ENCODE measurements at places on chromosomes 1 and 21.
A peak's percentile ranks its signal among the peaks of the same experiment; 100 is the strongest.

DNA sequence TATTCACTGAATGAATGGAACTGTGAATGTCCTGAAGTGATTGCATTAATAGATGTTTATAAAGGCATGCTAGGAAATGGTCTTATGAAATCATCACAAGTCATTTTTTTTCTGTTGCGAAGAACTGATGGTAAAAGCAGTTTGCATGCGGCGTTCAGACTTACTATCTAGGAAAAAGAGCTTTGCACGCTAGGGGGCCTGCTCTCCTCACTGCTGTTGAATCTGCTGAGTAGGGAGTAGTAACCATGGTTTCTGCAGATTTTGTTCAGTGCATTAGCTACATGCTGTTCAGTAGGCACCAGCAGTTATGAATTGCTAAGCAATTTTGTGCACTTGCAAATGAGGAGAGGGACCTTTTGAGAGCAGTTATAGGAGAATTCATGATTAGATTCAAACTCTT, 57.9 kb downstream of the CENPF start:
- DNase-seq: no peak

- DNase-seq: no peak
These were observed 11.9 kb upstream of the DUSP10 start for GRCh38 chr1:221753828-221754188.

DNA sequence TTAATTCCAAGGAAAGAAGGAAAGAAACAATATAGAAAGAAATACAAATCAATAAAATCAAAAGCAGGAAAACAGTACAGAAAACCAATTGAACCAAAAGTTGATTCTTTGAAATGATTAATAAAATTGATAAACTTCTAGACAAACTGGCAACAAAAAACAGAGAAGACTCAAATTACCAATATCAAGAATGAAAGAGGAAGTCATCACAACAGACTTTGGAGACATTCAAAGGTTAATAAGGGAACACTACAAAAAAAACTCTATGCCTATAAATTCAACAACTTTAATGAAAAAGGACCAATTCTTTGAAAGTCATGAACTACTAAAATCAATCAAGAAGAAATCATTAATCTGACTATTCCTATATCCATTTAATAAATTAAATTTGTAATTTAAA, 329.3 kb upstream of the NR5A2 start:
- no peak for DNase-seq

DNA sequence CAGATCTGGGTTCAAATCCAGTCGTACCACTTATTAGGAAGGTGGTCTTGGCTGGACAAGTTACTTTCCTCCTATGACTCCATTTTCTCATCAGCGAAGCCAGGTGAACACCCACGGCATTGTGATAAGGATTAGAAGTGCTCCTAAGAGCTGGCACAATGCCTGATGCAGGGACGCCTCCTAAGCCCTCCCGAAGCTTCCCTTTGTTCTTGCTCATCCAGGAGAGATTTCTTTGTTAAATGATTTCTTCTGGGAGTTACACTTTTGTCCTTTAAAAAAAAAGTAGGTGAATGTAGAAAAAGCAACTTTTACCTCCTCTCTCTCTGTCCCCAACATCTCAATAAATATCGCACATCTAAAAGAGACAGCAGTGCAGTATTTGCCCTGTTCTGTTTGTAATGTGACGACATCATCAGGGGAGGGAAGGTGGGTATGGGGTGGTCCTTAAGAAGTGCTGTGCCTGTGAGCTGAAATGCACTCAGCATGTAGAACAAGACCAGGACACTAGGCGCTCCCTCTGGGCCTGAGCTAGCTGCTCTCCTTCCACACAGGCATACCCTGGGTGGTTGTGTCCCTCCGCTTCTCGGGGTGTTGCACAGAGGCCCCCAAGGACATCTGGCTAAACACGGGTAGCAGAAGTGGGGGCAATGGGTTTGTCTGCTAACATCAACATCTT, 43.9 kb downstream of the SUSD4 start:
- DNase-seq: no peak

- no peak for DNase-seq
These were observed 28.4 kb downstream of the DISP3 start for GRCh38 chr1:11507309-11507708.

DNA sequence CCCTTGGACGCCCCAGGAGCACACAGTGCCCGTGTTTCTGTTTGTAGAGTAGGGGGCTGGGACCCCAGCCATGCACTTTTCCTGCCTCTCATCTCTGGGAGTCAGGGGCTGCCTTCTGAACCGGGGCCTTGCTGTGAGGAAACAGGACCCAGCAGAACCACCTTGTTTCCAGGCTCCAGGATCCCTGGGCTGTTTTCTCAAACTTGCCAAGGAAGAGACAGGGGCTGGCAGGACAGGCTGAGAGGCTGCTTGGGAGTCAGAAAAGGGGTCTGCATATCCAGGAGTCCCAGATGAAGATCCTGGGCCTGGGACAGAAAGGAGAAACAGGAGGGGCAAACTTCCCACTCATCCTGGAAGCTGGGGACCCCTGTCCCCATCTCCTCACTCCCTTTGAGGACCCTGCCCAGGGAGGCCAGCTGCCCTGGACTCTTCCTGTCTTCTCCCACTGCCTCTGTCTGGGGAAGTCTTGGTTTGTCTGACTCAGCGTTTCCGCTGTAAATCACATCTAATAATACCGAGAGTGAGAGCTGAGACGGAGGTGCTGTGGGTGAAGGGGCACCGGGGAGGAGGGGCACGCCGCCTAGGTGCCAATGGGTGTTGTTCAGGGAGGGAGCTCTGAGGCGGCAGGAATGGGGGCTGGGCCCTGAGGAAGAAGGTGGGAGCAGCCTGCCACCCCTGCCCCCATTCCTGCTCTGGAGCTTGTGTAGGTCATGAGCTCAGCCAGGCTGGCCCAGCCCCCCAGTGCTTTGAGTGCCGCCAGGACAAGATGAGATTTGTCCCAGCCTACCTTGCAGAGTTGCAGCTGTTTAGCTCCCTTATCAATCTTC, 16.7 kb downstream of the POU3F1 start:
- DNase-seq: no peak

GRCh38 chr1:107018445-107018844, 38.0 kb upstream of the PRMT6 start:
- DNase-seq: no peak

DNA sequence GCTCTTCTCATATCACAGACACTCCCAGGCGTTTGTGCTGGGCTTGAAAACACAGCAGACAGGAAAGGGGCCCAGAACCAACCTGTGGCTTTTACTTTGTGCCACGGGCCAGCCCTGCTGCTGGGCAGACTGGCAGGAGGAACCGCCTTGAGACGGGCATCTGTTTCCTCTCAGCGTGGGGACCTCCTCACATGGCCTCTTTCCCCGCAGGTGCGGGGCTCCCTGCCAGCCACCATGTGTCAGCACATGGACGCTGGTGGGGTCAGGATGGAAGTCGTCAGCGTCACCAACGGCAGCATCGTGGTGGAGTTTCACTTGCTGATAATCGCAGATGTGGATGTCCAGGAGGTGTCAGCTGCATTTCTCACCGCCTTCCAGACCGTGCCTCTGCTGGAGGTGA, 47.8 kb downstream of the UMODL1 start:
- DNase-seq: no peak

- no peak for DNase-seq
These were observed 185.0 kb downstream of the PCP4 start for GRCh38 chr21:40052276-40052675.

DNA sequence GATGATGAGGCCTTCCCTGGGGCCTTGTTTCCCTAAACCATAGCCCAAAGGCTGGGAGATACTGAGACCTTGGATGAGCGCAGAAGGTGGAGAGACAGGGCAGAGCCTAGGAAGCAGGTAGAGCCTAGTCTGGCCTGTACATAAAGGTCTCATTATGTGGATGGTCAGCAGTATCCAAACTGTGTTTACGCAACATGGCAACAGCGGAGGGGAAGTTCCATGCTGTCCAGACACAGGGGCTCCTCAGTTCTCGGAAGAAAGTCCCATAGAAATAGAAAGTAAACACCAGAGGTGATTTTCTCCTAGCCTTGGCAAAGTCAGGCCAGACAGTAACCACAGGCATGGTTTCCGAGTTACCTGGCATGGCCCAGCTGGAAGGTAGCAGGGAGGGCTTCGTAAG, 42.1 kb upstream of the MPZL1 start:
- DNase-seq: no peak

DNA sequence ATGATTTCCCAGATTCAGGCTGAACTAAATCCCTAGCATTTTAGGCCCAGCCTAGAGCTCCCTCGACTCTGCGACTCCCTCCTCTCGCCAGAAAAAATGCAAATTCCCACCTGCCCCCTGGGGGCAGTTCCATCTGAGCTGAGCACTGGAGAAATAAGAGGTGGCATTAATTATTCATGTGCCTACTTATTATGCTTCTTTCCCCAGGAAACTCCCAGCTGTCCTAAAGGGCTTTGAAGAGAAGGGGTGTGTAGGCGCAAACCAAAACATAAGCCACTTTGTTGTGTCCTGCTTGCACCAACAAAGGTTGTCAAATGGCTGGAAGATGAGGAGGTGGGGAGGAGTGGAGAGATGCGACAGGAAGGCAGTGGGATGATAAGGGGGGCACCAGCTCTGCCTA, 41.4 kb upstream of the GOLT1A start:
- no peak for DNase-seq

- no peak for DNase-seq
These were observed 65.3 kb downstream of the LAMC2 start for GRCh38 chr1:183251101-183251958.

GRCh38 chr1:91700771-91701471, 185.0 kb downstream of the TGFBR3 start:
- DNase-seq: no peak

- no peak for DNase-seq
These were observed 12.6 kb downstream of the PIGP start for GRCh38 chr21:37060296-37060695.

- DNase-seq: no peak
These were observed 181.6 kb downstream of the ZNF326 start for GRCh38 chr1:90176530-90176929.

DNA sequence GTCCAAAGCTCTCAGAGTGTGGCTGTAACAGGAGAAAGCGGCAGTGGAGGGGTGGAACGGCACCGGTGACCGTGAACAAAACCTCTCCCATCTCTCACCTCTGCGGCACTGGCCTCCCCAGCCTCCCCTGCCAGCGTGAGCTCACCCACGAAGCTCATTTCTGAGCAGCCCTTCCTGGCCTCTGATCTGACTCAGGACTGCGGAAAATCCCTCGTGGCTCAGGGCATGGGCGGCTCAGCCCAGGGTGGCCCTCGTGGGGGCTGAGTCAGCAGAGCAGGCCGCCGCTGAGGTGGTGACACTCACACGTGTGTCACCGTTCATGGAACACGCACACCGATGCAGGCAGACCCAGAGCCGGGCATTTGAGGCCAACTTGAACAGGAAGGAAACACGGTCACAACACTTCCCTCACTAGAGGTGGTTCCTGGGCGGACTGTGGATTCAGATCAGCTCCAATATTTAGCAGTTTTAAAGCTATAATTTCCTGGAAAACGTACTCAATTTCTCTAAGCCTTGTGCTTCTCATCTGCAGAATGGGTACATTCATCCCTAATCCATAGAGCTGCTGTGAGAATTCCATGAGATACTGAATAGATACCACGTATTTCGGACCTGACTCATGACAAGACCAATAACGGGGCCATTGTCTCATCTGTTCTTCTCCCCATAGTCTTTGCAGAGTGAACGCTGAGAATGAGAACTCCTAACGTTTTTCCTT, 115.0 kb upstream of the TMPRSS2 start:
- no peak for DNase-seq

DNA sequence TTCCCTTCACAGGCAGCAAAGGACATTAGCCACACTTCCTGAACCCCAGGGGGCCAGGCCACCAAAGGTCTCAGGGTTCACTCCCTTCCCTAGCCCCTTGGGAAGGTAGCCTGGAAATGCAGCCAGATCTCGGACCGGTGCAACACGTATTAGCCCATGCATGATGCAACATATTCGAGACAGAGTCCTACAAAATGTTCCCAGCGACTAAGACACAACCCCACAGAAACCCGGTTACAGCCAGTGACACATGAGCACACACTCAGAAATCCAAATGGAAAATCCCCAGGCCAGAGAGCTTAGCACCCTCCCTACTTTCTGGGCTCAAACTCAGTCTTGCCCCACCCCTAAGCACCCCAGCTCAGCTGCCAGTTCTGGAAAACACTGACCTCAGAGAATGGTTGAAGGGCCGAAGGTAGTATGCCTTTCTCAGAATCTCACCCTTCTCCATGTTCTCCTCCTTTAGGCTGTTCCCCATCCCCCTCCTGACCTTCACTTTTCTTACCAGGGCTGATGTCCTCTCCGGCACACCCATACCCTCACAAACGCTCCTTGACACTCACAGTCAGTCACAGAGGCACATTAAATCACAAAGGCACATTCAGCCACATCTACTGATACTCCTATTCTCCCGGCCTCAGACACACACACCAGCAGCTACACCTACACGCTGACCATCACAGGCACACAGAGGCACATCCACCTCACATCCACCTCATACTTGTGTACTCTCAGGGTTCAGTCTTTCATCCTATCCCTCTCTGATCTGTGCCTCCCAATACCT, at the start of gene TSPAN1:
Gene TSPAN1, plus strand, starts transcription at position 640 of the 784 bp plus-strand sequence. CDS start 6,021 bp downstream, outside the sequence.
- no peak for DNase-seq

DNA sequence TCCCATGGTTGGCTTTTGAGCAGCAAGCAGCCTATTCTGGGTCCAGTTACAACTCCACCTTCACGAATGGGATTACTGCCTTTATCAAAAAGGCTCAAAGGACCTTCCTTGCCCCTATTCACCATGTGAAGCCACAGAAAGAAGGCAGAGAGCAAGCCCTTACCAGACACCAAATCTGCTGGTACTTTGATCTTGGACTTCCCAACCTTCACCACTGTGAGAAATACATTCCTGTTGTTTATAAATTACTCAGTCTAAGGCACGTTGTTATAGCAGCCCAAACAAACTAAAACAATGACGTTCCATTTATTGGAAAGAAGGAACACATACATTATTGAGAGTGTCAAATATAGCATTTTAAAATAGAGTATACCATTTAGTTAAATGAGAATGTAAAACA, 1557.9 kb downstream of the PLA2G4A start:
- DNase-seq: no peak

DNA sequence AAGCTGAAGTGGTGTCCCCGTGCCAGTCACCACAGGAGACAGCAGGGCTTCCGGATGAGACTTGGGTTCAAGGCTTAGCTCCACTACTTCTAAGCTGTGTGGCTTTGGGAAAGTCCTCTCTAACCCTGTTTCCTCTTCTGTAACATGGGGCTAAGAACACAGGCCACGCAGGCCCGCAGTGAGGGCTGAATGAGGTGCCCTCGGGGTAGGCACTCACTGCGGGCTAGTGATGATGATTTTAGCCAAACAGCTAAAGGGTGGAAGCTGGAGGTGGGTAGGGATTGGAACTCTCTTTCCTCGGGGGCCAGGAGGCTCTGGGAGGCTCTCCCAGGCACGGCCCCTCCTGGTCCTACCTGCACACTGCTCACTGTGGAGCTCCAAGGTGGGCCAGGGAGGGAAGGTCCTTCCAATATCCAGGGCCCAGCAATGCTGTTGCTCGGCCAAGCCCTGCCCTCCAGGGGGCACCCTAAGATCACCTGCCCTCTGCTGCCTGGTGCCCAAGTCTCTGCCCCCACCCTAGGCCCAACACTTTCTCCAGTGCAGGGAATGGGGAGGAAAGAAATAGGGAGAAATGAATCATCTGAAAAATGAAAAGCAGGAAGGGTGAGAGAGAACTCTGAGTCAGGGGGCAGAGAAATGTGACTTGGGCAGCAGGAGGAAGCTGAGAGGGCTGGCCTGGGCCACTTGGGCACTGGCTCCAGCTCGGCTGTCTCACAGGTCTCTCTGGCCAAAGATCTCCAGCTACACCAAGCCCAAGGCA, 19.2 kb upstream of the EVA1B start:
- peak; percentile 31 for DNase-seq

Data from stimulated activated CD4-positive, alpha-beta T cell treated with anti-CD3 and anti-CD28 coated beads, Interleukin-1b, Interleukin-23, amount 100 ng/mL, for 1 hour (primary cell).